ENCODE measurements at places on chromosomes 11 and 22.
A peak's percentile ranks its signal among the peaks of the same experiment; 100 is the strongest.

- DNase-seq, result no peak
Observed at GRCh38 chr11:57539342-57539741, 1.9 kb downstream of the SMTNL1 start.

DNA sequence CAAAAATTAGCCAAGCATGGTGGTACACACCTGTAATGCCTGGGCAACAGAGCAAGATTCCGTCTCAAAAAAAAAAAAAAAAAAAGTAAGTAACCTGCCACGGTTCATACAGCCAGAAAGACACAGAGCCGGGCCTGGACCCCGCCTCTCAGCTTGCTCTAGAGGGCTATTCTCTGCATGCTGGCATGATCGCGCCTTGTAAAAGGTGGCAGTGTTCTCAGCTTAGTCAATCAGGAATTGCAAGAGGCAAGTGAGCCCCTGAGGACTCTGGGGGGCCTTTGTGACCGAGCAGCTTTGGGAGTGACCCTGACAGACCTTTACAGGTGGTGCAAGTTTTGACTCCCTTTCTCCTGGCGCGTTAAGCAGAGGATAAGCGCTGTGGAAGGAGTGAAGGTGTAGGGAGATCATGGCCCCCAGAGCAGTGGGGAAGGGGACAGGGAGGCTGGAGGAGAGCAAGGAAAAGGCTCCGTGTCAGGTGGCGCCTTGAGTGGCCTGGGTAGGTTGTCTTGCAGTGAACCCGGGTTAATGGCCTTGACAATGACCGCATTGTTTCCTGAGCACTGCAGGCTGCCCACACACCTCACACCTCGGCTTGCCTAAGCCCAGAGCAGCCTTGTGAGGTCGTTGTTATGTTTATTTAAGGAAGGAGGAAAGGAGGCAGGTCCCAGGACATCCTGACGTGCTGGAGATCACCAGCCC lies 48.9 kb downstream of the CDPF1 start:
- DNase-seq, result no peak

GRCh38 chr11:27603376-27603990 lies 96.8 kb downstream of the BDNF start:
- no peak for DNase-seq

DNA sequence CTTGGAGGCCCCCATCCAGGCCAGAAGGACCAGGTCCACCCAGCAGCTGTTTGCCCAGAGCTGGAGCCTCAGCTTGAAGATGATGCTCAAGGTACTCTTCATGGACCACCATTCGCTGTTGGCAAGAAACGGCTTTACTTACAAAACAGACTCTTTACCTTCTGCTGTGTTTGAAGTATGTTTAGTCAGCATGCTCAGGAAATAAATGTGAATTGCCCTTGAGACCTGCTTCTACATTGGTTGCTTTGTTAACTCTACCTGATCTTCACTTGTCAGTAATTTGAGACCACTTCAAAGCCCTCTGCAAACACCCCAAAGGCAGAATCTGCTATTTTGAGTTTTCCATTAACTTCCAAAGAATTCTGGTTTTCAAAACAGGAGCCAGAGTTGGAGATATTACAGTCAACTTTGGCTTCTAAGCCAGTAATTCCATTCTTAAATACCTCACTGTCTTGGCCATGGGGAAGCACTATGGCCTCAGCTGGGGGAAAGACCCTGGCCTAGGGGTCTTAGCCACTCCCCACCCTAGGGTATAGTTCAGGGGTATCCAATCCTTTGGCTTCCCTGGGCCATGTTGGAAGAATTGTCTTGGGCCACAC lies 2.7 kb downstream of the UQCR10 start:
- no peak for DNase-seq

DNA sequence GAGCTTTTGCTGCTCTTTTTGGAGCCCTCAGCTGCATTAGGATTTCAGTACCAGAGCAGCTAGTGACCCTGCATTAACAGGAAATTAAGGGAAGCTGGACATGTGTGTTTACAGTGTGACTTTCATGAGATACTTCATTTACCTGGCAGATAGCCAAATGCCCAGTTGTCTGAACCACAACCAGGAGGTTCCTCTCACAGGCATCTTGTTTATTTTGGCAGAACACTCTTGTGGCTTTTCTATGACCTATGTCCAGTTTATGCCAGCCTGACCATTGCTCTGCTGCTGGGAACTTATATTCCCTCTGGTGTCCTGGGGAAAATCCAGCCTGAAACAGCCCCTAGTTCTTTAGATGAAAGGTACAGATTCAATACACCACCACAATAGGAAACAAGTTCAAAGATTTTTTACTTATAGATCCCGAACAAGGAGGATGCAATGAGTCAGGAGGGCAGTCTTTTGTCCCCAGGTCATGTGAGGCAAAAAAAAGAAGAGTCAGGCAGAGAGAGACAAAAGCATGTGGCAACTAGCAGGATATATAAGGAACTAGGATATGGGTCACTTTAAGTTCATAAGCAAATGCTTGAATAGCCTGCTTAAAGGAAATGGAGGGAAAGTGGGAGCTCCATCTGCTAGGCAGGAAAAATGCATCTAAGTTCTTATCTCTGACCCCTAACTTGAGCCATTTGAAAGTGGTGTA lies 379.3 kb downstream of the INSC start:
- DNase-seq, result no peak

DNA sequence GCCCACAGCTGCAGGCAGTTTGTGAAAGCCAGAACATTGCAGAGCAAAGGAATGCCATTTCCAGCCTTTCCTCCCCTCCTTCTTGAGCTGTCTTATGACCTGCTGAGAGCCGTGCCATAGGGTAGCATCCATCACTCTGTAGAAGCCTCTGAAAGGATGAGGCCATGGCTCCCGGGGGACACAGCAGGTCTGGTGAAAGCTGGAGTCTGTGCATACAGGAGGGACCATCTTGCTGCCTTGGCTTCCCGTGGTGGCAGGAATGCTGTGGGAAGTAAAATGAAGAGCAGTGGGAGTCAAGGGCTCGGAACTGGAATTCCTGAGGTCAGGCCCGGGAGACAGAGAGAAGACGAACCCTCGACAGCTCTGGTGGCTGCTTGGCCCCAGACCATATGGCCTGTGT lies 30.9 kb downstream of the ANO1 start:
- DNase-seq, result peak; percentile 31

DNA sequence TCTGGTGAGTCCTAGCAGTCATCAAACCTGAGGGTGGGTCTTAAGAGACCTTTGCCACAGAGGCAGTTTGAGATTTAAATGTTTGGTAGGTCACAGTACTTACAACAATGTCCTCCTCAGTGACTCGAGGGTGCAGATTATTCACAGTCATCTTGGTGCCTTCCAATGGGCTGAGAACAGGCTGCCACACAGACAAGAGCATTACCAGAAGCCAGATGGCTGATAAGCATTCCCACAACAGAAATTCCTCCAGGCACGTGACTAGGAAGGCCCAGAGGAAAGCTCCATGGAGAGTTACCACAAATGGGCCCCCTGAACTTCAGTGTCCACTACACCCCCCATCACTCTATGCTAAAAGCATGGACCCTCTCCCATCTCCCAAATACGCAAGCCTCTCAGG lies 19.2 kb downstream of the POLDIP3 start:
- no peak for DNase-seq

DNA sequence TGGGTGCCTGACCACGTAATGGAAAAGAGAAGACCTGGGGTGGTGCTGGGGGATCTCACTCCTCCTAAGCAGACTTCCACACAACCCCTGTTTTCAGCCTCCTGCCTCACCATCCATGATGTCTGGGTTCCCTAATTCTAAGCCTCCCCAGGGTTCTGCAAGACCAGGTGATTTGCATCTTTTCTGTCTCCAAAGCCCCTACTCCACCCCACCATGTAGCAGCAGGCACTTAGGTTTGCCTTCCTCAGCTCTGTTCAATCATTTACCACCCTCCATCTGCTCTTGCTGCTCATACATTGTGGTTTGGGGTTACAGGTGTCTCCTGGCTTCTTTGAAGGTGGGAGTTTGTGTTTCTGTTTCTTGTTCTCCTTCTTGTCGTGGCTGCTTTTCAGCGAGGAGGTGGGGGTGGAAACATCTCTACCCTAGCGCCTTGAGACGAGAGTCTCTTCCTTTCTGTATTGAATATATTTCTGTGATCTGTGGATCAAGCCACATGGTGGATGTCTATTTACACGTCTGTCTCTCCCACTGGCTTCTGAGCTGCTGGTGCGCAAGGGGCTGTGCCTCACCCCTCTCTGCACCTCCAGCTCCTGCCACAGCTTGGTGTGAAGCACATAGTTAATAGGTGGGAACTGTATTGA lies 6.6 kb upstream of the SSTR3 start:
- DNase-seq, result no peak

DNA sequence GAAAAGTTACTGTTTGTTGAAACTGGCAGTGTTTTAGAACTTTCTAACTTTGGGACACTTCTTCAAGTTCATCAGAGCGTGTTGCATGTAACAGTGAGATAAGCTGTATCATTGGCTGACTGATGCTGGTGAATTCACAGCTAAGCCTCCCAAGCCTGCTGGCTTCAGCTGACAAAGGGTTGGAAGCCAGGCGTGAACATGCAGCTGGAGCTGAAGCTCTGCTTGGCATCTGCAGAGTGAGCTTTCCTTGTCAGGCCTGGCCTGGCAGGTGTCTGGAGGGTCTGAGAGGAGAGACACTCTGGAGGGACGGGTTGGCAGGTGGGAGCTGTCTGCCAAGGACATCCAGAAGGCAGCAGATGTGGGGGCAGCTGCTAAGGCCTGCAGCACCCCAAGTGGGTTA lies 1.5 kb downstream of the AMPD3 start:
- no peak for DNase-seq

DNA sequence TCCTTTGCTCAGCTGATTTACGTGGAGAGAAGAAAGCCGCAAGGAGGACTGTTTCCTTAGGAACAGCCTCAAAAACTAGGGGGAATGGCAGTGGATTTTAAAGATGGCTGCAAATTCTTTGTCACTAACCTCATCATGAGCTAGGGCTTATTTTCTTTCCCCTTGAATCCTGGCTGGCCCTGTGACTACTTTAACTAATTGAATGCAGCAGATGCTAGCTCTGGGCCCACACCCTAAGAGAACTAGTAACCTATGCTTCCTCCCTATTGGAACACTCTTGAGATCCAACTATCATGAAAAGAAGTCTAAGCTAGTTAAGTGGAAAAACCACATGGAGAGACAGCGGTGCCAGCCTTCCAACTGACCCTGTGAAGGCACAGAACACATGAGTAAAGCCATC lies 421.3 kb upstream of the NARS2 start:
- no peak for DNase-seq

DNA sequence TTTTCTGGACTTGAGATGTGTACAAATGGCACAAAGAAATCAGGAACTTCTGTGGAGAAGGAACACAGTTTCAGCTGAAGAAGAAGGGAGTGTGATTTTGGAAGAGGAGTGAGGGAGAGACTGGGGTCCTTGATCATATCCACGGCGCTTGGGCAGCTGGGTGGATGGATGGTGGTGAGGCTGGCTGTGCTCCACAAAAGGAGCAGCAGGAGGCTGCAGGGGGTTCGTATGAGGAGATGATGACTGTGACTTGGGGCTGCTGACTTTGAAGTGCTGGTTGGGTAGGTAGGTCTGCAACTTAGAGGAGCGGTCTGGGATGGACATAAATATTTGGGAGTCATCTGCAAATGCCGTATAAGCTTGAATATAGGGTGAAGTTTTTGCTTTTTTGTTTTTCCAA lies 1.3 kb upstream of the DCHS1 start:
- peak; percentile 32 for DNase-seq
